SW 1271 (cell line): ENCODE measurements at places on chromosomes 6 and 20.

GRCh38 chr6:15800841-15801617 is 138.2 kb upstream of the DTNBP1 start:
- no peak for DNase-seq

GRCh38 chr20:56689852-56690485 is 60.9 kb downstream of the TFAP2C start:
- no peak for DNase-seq

DNA sequence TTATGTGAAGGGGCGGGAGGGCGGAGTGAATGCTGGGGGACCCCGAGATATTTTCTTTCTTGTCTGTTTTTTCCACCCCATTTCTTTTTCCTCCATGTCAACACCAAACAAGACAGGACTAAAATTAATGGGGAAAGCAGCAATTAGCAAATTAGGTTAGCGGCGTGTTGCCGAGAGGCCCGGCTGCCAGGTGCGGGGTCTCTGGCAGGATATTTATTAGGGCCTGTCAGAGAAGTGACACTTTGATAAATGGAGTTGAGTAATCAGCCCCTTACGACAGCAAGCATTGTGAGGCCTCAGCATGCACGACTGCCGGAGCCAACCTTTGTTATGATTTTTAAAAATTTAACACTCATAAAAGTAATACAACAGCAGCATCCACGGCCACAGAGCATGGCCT is 193.8 kb downstream of the DHX35 start:
- DNase-seq: no peak

- peak; percentile 88 for DNase-seq
Observed at GRCh38 chr20:45833030-45833882, at the start of gene SNX21. Gene SNX21 (plus strand): TSS chr20:45833799. CDS start chr20:45833920, 121 bp downstream.

DNA sequence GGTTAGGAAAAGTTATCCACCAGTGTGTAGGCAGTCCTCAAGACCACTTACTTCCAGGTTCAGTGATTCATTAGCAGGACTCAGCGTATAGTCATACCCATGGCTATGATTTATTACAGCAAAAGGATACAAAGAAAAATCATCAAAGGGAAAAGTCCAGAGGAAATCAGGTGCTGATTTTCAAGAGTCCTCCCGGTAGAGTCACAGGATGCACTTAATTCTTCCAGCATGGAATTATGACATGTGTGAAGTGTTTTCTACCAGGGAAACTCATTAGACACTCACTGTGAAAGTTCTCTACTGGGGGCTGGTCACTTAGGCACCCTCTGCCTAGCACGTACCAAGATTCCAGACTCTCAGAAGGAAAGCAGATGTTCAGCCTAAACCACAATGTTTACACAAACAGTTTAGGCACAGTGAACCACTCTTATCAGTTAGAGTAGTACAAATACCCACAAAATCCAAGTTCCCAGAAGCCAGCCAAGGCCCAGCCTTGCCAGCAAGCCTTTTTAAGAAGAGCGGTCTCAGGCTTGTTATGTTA is 10.2 kb downstream of the WFDC3 start:
- peak; percentile 75 for DNase-seq
